ENCODE measurements at places on chromosomes 3 and 15. TPM values are rescaled to one million over a fixed set of nuclear protein-coding genes. Genes with fewer than 3 reads are reported as not detected.

Gene NOX5
- polyA plus RNA-seq = 1.1 TPM

Gene NTRK3
- not detected for polyA plus RNA-seq

Gene CADPS
- polyA plus RNA-seq = not detected

Gene PCOLCE2
- polyA plus RNA-seq = not detected

Gene ARL8B
- 37.7 TPM for polyA plus RNA-seq

Gene GNAT1
- polyA plus RNA-seq = not detected

Gene RSL24D1
- 76.2 TPM for polyA plus RNA-seq

Gene CLDN16
- polyA plus RNA-seq = not detected

Gene CLDN18
- polyA plus RNA-seq = not detected

Gene CKMT1A
- not detected for polyA plus RNA-seq

Gene CHRM5
- not detected for polyA plus RNA-seq

Gene TUBGCP4
- 11.7 TPM for polyA plus RNA-seq

Gene WDR53
- polyA plus RNA-seq = 28.6 TPM

Gene OCA2
- not detected for polyA plus RNA-seq

Gene SMCO1
- polyA plus RNA-seq = not detected

Gene TF
- not detected for polyA plus RNA-seq

Gene SST
- polyA plus RNA-seq = not detected

Gene CHRNA3
- not detected for polyA plus RNA-seq

Gene OPA1
- 14.5 TPM for polyA plus RNA-seq

Gene FSTL1
- polyA plus RNA-seq = not detected

Gene ATP13A4
- 1.9 TPM for polyA plus RNA-seq

Gene KIF15
- 0.56 TPM for polyA plus RNA-seq

Measured in immature natural killer cell (primary cell).